WERI-Rb-1 (cell line): ENCODE measurements at places on chromosomes 1 and 21.
A peak's percentile ranks its signal among the peaks of the same experiment; 100 is the strongest.

DNA sequence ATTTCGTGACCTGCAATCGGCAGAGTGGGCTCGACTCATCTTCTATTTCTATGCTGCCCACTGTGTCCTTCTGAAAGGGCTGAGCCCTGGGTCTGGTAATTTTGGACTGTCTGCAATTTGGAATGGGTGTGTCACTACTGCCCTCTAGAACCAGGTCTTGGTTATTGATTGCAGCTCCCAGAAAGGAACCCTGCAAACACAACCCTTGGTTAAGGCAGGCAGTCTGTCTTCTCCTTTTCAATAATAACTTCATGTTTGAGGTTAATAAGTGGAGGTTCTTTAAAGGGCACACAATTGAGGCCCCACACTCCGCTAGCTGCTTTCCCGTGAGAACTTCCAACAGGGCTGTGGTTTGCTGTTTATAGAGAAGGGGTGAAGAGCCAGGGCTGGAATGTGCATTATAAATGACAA, 79.9 kb upstream of the LYST start:
- DNase-seq, result no peak

- DNase-seq, result peak; percentile 9
These were observed 50.2 kb upstream of the LRP8 start for GRCh38 chr1:53378061-53378460.

GRCh38 chr1:32701421-32701911, 1.1 kb downstream of the SYNC start:
- DNase-seq, result no peak

- DNase-seq, result no peak
These were observed 21.5 kb downstream of the INSL5 start for GRCh38 chr1:66779475-66780078.

- DNase-seq, result no peak
These were observed 208.5 kb upstream of the PROX1 start for GRCh38 chr1:213779228-213779627.

- no peak for DNase-seq
These were observed 35.9 kb downstream of the GLUL start for GRCh38 chr1:182355723-182356098.

GRCh38 chr1:20108366-20109123, 10.8 kb downstream of the PLA2G2D start:
- no peak for DNase-seq

- no peak for DNase-seq
These were observed 3.8 kb downstream of the GFI1 start for GRCh38 chr1:92482665-92483609.

DNA sequence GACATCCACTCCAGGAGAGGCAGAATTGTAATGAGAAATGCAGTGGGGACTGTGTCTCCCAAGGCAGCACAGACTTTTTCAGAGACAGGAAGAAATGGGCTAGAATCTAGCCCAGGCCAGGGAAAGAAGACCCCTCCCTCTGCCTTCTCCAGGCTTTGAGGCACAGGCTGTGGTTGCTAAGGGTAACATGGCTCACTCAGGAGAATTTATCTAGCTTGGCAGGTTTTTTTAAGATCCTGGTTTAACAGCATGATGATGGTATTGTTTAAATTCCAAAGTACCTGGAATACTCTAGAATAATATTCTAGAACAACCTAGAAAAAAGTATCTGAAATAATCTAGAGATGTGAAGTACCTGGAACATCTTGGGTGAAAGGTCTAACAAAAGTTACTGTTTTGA, 125.6 kb downstream of the URB2 start:
- DNase-seq, result no peak

GRCh38 chr1:207968521-207969009, 57.6 kb upstream of the CD34 start:
- peak; percentile 50 for DNase-seq

DNA sequence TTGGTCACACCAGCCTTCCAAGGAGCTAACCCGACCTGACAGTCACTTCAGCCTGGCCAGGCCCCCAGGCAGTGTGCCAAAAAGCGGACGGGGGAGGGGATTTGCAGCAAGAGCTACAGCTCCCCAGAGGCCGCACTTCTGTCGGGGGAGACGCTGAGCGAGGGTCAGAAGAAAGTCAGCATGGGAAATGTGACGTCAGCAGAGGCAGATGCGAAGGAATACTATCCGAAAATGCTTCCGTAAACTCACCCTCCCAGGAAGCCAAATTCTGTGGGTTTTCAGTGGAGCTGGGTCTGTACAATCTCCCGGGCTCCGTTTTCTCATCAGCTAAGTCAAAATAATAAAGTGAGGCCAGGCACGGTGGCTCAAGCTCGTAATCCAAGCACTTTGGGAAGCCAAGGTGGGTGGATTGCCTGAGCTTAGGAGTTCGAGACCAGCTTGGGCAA, 28.5 kb upstream of the ECE1 start:
- peak; percentile 37 for DNase-seq

- DNase-seq, result peak; percentile 82
These were observed 11.6 kb upstream of the S100A7A start for GRCh38 chr1:153404768-153405167.

DNA sequence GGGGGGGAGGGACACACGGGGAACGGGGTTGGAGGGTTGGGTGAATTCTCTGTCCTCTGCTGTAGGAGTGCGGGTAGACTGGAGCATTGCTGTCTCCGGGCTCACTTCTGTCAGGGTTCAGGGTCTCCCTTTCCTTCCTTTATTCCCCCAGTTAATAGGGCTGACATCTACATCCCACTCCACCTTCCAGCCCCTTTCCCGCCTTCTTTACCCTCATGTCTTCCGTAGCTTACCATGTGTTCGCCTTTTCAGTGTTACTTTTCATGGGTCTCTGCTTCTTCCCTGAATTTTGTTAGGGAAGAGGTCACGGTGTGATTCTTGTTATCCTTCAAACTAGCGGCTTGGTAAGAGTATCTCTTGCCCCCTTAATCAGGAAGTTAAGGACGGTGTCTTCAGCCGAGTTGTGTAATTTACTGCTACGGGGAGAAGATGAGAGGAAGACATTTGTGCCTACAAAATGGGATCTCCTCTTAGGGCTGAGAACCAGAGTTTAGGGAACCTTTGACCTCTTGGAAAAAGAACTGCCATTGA, 917 bp downstream of the RAP1A start:
- DNase-seq, result no peak

DNA sequence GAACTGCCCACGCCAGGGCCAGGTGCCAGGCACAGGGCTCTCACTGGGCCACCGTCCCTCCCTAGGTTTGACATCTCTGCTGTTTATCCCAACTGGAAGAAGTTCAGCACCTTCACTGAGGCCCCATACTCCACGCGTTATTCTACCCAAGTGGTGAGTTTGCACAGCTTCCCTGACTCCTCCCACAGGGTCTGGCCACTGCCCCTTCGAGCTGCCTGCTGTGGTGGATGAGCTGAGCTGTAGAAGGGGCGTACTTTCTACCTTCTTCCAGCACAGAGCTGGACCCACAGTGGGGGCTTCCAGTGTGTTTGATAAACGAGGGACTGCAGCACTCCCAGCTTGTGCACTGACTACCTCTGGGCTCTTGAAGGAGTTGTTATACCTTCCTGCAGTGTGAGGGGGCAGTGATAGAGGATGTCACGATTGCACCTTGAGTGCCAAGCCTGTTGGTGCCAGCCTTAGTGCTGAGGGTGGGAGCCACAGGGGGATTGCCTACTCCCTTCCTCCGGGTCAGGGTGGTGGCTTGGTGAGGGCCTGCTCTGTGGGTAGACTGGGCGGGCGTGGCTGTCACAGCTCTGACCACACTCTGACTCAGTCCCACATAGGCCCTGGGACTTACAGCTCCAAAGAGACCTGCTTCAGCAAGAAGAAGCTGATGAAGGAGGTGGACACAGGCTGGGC, 5.9 kb upstream of the TTC22 start:
- DNase-seq, result no peak

- DNase-seq, result peak; percentile 16
These were observed 57.8 kb upstream of the RAVER2 start for GRCh38 chr1:64686828-64687724.

DNA sequence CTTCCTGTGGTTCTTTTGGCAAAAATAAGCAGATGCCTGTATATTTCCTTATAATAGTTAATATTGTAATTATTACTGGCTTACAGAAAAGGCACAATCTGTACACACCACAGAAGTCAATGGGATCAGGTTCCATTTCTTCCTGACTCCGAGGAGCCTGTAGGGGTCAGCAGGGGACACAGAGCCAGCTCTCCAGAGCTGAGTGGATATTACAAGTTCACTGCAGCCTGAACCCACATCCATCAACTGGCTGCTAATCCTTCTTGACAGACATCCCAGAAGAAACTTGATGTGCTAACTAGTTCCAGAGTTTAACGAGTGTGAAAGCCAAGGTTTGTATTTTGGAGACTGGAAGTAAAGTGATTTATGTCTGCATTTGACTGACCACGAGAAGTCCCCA, 203.8 kb downstream of the LMX1A start:
- DNase-seq, result peak; percentile 89

GRCh38 chr1:45456531-45456930, 34.4 kb downstream of the TESK2 start:
- DNase-seq, result no peak

GRCh38 chr1:107900090-107900945, 64.7 kb downstream of the VAV3 start:
- DNase-seq, result no peak

GRCh38 chr21:42544544-42544943, 30.9 kb downstream of the SLC37A1 start:
- DNase-seq, result no peak

- DNase-seq, result no peak
These were observed 383.2 kb downstream of the DISC1 start for GRCh38 chr1:232009741-232010140.

DNA sequence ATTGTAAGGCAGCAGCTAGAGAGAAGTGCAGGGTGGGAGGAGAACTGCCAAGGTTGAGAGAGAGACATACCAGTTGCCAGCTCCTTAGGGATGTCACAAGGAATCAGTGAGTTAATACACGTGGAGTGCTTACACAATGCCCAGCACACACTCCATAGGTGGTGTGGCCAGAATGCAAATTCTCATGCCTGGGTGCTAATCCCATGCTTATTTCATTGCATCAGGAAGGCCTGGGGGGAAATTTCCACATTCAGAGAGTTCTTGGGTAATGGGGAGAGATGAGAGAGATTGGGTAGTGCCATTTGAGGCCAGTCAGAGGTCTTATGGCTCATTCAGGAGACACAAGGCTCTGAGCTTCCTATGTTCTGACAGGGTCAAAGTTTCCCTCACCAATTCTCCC, 38.7 kb downstream of the GJA5 start:
- DNase-seq, result no peak

- no peak for DNase-seq
These were observed 25.3 kb downstream of the DSTYK start for GRCh38 chr1:205186191-205186590.

DNA sequence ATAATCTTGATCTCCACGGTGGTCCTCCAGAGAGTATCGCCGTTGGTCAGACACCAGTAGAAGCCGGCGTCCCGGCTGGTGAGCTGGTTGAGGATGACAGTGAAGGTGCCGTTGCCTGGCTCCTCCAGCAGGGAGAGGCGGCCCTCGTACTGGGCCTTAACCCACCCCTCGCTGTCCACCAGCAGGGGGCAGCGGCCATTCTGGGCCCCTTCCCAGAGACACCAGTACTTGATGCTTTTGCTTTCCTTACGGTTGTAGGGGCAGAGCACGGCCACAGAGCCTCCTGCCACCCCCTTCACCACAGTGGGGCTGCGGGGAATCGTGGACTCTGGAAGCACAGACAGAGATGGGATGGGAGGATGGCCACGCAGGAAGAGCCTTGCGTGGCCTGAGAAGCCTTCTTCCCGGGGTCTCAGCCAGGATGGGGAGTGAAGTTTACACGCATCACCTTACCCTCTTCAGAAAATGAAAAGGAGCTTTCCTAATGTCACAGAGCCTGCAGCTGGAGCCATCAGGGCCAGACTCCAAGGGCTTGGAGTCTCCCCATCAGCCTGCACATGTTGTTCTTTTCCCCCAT, 10.7 kb downstream of the PIGR start:
- DNase-seq, result peak; percentile 83

- DNase-seq, result no peak
These were observed 192.5 kb downstream of the HLX start for GRCh38 chr1:221071777-221072176.

DNA sequence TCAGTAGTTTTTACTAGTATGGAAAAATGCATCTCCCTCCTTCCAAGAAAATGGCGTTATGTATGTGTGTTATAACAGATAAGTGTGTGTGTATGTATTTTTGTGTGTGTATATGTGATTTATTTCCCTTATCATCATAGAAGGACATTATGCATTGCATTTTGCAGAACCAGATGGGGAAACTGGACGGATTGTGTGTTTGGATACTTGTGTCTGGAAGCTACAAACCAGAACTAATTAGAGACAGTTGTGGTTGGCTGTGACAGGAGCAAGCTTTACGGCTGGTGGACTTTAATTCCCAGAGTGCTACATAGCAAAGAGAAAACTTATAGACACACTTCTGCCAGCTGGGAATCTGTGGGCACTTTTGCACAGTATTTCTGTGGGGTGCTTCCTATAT, 162.5 kb downstream of the RWDD3 start:
- DNase-seq, result no peak

- DNase-seq, result no peak
These were observed 11.7 kb downstream of the NKAIN1 start for GRCh38 chr1:31227891-31228568.

- peak; percentile 39 for DNase-seq
These were observed at the start of gene DSCAM for GRCh38 chr21:40846587-40847411. TSS of gene DSCAM (minus strand) at chr21:40847158. CDS start at chr21:40846661, 497 bp downstream.

- DNase-seq, result no peak
These were observed 23.7 kb downstream of the GPR137B start for GRCh38 chr1:236166041-236166440.

DNA sequence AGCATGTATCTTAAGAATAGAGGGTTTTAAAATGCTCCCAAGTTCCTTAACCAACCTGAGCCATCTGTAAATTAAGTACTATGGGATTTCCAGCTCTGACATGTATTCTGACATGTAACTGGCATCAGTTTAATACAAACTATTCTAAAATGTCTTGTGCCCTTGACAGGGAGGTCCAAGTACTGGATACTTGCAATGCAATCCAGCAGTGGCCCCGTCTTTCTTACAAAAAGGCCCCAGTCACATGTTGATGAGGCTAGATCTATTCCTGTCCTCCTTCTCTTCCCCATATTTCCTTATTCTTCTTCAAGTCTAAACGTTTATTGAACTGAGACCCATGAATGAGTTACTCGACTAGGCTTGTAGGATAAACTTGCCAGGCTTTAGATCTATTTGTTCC, 46.4 kb downstream of the MRPL39 start:
- no peak for DNase-seq

- DNase-seq, result no peak
These were observed 175.7 kb downstream of the ZZZ3 start for GRCh38 chr1:77506771-77507170.

DNA sequence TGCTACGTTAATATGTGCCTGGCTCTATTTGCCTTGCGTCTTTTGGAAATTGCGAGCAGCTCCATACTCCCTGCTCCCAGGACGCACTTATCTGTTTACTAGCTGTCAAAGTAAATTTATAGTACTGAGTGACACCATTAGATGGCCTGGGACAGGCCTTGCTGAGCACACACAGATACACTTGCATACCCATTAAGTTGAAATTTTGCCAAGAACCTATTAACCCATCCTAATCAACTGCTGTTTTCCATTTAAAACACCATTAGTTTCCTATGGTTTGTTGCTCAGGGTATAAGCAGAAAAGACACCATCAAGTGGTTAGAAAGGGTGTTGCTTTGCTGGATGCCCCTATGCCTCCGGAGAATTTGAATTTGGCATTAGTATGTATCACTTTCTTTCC, 187.3 kb downstream of the SLC44A5 start:
- no peak for DNase-seq

GRCh38 chr21:37605006-37605405, 238.4 kb downstream of the DYRK1A start:
- no peak for DNase-seq

- DNase-seq, result no peak
These were observed 1.2 kb downstream of the C1QTNF12 start for GRCh38 chr1:1245178-1245816.

GRCh38 chr1:25727635-25728286, 72.2 kb upstream of the SELENON start:
- DNase-seq, result peak; percentile 93
